ENCODE measurements at places on chromosomes 3 and 15. TPM values are rescaled to one million over a fixed set of nuclear protein-coding genes. Genes with fewer than 3 reads are reported as not detected.
A peak's percentile ranks its signal among the peaks of the same experiment; 100 is the strongest.

DNA sequence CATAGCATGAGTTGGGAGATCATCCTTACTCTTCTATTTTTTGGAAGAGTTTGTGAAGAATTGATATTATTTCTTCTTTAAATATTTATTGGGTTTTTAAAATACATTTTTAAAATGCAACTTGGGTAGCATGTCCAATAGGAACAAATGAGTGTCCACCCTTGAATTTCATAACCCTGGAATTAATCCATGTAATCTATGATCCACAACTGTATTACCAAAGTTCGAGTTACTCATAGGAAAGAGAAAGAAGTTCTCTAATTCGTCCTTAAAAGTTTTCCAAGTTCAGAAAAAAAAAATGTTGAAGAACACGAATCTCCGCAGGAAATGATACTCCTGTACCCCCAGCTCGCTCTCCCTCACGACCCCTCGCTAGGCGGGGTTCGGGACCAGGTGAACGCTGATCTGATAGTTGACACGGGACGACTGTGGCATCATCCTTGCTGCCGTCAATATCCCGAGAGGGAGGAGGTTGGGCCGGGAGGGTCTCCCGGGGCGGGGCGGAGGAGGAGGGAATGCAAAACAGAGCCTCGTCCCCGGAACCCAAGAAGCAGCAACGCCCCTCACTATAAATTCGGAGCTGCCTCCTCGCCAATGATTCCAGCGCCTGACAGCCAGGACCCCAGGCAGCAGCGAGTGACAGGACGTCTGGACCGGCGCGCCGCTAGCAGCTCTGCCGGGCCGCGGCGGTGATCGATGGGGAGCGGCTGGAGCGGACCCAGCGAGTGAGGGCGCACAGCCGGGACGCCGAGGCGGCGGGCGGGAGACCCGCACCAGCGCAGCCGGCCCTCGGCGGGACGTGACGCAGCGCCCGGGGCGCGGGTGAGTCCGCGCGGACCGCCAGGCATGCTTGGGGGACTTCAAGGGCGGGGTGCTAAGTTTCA is at the start of gene AGTR1:
AGTR1 (plus strand) TSS at position 598 of the 884 bp plus-strand sequence. CDS start 43,133 bp downstream, outside the sequence.
- no peak for DNase-seq

DNA sequence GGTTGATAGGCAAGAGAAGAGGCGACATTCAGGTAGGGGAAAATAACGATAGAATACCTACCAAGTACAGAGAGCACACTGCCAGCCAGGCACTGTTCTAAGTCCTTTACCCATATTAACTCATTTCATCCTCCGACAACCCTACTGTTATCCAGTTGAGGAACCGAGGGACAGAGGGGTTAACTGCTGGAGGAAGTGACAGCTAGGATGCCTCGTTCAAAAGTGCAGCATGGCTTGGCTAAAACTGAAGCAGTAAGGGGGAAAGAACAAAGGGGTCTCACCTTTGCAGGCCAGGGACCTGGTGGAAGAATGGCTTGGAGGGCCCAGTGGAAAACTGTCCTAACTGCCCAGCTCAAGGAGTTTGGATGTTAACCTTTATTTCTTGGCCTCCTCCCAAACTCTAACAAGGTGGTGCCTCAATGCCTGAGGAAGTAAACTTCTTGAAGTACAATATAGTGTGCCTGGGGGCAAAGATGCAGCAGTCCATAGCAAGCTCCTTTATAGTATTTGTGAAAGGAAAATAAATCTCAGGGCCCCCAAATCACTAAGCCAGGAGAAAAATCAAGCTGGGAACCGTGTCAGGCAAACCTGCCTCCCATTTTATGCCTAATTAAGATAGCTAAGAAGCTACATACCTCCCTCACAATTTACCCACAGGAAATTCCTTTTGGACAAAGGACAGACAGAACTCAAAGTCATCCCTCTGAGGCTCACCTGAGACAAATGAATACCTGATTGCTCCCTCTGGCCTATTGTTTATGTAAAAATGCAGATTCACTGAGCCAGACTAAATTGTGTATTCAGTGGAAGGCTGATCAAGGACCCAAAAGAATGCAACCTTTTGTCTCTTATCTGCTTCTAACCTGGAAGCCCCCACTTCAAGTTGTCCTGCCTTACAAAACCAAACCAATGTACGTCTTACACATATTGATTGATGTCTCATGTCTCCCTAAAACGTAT is 1.6 kb upstream of the ITGB5 start:
- DNase-seq: no peak

The CPN2 gene
- total RNA-seq: not detected

The TGM5 gene
- total RNA-seq: not detected

The UBA5 gene
- 66.6 TPM for total RNA-seq

- DNase-seq: no peak
Observed at GRCh38 chr3:127448161-127448561, 142.4 kb downstream of the TPRA1 start.

DNA sequence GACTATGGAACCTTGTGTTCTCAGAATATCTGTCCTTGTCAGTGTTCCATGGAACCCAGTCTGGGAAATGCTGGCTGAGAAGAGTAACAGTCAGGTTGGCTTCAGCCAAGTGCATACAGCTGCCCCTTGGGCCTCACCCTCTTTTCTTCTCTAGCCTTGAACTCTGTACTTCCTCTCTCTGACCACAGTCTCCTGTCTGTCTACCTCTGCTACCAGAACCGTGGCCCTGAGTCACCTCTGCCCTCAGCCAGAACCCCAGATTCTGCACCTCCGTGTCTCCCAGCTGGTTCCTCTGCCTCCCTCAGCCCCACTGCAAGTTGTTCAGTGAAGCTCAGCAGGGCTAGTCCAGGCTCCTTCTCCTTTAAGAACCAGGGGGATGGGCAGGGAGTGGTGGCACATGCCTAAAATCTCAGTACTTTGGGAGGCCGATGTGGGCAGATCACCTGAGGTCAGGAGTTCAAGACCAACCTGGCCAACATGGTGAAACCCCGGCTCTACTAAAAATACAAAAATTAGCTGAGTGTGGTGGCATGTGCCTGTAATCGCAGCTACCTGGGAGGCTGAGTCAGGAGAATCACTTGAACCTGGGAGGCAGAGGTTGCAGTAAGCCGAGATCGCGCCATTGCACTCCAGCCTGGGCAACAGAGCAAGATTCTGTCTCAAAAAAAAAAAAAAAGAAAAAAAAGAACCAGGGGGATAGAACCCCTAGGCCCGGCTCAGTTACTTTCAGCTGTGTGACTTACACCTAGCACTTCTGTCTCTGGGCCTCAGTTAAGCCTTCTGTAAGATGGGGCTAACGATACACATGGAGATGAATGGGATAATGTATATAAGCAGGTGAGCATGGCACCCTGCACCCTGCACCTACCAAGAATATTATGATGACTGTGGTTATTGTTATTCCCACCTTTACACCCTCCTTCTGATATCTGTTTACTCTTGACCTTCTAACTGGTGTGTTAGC is 24.3 kb upstream of the TATDN2 start:
- no peak for DNase-seq

- DNase-seq: peak; percentile 91
Observed at GRCh38 chr3:126540342-126540849, 16.4 kb downstream of the CHST13 start.

DNA sequence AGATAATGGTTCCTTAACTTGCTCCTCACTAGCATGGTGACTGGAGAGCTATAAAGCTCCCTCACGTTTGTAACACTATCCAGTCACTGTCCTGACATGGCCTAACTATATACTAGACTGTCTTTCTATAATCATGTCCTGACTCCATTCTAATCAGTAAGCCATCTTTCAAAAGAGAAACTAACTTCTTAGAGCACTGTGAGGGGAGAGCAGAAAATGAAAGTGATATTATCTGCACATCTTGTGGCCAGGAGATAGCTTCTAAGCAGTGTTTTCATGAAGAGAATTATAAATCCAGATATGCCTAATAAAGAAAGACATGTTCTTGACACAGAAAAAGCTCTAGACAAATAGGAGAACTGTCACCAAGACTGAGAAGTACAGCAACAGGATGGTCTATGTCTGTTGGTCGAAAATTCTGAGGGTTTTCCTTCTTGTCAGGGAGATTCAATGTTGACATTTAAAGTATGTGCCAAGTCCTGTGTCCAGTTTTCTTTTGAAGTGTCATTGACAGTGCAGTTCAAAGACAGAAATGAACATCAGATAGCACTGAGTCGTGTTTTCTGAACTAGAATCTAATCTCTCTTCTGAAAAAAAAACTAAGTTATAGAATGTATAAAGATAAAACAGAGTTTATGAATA is 230.6 kb upstream of the PEX5L start:
- DNase-seq: no peak

DNA sequence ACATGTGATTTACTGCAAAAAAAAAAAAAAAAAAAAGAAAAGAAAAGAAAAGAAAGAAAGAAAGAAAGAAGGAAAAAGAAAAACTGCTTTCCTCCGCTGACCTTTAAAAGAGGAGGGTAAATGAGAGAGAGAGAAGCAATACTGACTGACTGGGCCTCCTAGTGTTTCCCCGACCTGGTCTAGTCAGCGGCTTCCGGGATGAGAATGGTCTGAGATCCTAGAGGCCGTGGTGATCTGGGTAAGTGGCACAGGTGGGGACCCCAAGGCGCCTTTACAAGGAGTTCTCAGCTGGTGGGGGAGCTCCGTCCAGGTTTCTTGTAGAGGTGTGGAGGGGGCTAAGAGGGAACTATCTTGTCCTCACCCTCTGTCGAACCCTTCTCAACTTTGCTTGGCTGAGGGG is 223.1 kb downstream of the MEIS2 start:
- no peak for DNase-seq

The IL16 gene
- not detected for total RNA-seq

The PTX3 gene
- total RNA-seq: 27.3 TPM

The MYEF2 gene
- total RNA-seq: 7.0 TPM

The PLCD1 gene
- total RNA-seq: 18.5 TPM

The MORC1 gene
- total RNA-seq: not detected

DNA sequence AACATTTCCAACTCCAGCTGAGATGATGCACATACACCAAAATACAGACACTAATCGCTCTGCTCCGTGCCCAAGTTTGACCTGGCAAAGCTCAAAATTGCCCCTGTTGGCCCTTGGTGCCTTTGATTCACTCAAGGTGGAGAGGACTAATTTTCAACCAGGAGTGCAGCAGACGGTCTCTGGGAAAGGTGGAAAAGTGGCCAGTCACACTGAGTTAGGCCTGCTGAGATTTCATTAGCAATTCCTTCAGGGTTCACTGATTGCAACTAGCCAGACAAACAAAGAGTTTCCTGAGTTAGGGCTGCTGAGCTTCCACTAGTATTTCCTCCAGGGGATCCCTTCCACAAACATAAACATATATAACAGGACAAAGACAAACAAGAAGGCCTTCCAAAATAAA is 28.7 kb upstream of the LHFPL4 start:
- no peak for DNase-seq

DNA sequence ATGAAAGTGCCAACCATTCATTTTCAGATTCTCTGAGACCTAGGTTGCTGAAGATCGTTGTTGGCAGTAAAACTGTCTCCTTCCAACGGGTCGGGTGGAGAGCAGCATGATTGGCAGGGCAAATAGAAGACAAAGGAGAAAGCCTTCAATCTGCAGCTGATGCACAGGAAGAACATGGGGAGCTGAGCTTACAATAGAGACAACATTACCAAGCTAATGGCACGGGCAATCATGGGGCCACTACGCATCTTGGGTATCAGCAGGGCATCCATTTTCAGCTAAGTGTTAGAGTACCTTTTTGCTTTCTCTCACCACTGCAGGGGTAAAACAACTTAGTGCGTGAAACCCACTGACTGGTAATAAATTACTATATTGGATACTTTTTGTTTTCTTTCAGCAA is 114.8 kb downstream of the WDR72 start:
- no peak for DNase-seq

DNA sequence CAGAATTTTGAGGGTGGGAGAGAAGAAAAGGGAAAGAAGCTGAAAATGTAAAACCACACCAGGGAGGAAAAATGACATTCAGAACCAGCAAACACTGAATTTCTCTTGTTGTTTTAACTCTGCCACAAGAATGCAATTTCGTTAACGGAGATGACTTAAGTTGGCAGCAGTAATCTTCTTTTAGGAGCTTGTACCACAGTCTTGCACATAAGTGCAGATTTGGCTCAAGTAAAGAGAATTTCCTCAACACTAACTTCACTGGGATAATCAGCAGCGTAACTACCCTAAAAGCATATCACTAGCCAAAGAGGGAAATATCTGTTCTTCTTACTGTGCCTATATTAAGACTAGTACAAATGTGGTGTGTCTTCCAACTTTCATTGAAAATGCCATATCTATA is 15.5 kb downstream of the GREM1 start:
- DNase-seq: no peak

GRCh38 chr3:128814519-128815317 is 64.7 kb upstream of the ACAD9 start:
- DNase-seq: no peak

GRCh38 chr3:138786788-138787271 is 47.9 kb downstream of the PIK3CB start:
- peak; percentile 25 for DNase-seq

The TUSC7 gene
- total RNA-seq: not detected

GRCh38 chr3:11197484-11197883 is 43.2 kb downstream of the HRH1 start:
- DNase-seq: no peak

DNA sequence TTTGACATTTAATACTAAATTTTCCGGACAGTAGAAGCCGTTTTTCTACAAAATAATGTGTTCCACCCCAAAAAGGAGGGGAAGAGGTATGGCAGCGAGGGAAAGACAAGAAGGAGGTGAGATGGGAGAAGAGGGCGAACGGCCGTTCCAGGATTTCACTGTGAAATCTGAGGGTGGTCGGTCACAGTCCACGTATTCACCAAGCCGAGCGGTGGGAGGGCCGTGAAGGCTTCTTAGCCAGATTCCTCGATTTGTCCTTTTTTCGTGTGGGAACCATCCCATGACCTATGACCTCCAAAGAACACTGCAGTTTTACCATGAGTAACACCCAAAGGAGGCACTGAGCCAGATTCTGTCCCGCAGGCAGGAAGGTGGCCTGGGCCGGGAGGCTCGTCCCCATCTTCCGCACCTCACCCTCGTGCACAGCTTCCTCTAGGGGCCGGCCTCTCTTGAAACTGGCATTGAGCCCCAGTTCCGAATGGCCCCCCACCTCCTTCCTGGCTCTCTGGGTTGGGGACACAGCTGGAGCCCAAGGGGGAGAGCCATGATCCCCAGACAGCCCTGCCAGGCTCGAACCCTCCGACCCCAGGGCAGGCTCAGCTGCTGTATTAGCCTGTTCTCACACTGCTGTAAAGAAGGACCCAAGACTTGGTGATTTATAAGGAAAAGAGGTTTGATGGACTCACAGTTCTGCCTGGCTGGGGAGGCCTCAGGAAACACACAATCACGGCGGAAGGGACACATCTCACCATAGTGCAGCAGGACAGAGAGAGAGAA is 23.7 kb downstream of the XXYLT1 start:
- no peak for DNase-seq

GRCh38 chr3:128784232-128784631 is 58.2 kb downstream of the RAB7A start:
- DNase-seq: no peak

The PLA2G4E gene
- total RNA-seq: not detected
